HEK293T (cell line): ENCODE measurements at places on chromosomes 12 and 14.

DNA sequence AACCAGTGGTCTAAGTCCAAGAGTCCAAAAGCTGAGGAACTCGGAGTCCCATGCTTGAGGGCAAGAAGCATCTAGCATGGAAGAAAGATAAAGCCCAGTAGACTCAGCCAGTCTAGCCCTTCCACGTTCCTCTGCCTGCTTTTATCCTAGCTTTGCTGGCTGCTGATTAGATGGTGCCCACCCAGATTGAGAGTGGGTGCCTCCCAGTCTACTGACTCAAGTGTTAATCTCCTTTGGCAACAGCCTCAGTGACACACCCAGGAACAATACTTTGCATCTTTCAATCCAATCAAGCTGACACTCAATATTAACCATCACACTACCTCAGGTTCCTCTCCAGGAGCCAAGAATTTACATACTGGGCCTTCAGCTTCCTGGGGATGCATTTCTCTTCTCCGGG lies 476.1 kb downstream of the FUT8 start:
- no peak for DNase-seq

DNA sequence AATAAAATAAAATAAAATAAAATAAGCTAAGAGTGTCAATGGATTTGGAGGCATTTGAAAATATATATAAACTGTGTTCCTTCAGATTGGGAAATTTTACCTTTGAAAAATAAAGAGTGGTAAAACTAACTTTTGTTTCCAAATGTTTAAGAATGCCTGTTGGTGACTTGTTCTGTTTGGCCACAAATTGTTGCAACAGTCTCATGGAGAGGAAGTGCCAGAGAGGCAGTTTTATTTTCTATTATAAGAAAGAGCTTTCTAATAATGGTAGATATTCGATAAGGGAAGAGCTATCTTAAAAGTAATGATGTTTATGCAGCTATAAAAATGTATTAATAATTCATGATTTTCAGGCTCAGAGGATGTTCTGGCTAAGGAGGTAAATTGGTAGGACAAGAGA lies 68.8 kb upstream of the MDGA2 start:
- DNase-seq: no peak

DNA sequence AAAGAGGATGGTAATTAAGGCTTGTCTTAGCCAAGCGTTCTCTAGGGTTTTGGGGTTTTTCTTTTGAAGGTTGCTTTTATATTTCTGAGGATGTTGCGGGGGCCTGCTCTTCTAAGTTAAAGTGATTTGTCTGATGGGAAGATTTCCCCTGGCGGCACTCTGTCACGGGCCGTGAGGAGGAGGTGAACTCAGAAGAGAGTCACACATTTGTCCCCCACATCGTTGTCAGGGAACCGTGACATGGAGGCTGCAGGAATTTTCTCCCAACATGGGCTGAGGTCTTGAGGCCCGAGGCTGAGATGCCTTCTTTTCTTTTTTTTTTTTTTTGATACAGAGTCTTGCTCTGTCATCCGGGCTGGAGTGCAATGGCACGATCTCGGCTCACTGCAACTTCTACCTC lies 71.5 kb downstream of the ADGRD1 start:
- DNase-seq: no peak

GRCh38 chr12:3797531-3798048 lies 44.7 kb upstream of the CRACR2A start:
- no peak for DNase-seq

DNA sequence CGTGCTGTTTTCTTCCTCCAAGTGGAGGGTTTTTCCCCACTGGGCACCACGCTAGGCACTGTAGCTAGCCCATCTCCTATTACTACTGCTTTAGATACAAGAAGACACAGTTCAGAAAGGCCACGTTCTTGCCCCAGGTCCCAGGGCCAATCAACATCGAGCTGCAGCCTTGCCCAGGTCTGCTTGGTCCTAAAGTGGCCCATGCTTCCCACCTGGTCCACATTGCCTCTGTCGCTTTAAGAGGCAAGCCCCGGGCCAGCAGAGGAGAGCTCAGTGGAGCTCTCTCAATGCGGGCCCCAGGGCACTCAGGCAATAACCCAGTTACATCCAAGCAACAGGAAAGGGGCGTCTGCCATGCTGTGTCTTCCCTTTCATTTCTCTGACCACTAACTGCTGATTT lies 148.1 kb downstream of the CALM1 start:
- no peak for DNase-seq

- no peak for DNase-seq
These were observed 130.9 kb upstream of the PLEKHA5 start for GRCh38 chr12:18998343-18999261.

DNA sequence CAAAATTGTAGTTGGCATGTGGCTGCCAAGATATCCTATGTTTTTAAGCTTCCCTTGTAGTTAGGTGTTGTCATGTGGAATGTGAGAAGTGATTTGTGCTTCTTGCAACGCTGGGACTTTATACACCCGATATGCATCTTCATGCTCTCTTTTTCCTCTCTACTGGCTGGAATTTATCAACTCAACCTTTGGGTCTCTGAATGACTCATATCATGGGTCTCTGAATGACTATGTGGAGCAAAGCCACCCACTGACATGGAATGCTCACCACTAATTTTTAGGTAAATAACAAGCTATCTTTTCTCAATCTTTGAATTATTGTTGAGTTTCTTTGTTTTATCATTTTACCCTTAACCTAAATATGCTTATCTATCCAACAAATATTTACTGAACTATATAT lies 144.6 kb downstream of the ATP23 start:
- DNase-seq: no peak

DNA sequence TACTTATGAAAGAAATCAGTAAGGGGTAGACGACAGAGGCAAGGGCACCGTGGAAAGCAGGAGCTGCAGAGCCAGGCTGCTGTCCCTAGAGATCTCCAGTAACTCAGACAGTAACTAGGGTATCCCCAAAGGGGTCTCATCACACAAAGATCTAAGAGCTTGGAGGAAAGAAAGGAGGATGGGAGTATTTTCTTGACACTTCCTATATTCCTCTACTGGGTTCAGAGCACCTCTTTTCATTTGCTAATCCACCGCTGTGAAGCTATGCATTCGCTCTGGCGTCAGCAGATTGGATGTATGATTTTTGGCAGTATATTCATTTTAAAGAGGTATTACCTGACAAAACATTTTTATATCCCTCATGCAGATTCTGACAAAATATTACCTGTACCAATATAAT lies 12.6 kb downstream of the USP44 start:
- no peak for DNase-seq

GRCh38 chr12:91663744-91664143 lies 481.1 kb upstream of the DCN start:
- no peak for DNase-seq

DNA sequence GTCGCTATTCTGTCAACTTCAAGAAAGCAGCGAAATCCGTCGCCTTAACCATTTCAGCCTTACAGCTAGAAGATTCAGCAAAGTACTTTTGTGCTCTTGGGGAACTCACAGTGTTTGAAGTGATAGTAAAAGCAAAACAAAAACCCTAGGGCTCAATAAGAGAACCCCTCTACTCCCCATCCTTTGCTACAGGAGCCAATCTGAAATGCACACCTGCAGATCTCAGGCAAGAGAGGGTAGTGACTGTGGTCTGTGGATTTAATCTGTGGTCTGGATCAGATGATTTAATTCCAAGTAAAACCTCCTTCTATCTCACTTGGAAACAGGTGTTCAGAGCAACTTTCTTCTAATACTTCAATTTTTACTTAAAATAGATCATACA lies 422.9 kb upstream of the OR4E1 start:
- DNase-seq: no peak

- no peak for DNase-seq
These were observed 80.7 kb downstream of the ARMH4 start for GRCh38 chr14:58071341-58071740.

DNA sequence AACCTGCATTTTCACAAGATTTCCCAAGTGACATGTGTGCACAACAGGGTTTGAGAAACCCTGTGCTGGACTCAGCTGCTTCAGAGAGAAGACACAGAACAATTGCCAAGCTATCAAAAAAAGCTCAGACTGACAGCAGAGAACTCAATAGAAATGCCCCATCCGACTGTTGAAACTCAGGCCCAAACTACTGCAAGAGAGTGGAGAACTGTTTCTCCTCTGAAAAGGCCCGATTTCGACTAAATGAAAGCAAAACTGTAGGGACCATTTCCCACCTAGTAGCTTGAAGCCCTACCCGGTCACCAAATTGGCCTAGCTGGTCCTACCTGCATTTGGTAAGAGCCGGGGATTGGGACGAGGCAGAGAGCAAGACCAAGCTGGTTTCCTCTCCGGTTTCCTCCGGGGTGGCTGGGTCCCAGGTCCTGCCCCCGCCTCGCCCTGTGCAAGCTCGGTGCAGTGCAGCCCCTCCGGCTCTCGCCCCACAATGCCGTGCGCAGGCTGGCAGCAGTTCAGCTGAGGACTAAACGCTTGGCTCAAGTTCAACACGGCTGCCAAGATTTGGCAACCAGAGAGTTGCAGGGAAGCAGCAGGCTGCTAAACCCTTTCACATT lies 1180.6 kb downstream of the VRK1 start:
- DNase-seq: no peak

- no peak for DNase-seq
These were observed 23.8 kb downstream of the CD163 start for GRCh38 chr12:7479771-7480170.

DNA sequence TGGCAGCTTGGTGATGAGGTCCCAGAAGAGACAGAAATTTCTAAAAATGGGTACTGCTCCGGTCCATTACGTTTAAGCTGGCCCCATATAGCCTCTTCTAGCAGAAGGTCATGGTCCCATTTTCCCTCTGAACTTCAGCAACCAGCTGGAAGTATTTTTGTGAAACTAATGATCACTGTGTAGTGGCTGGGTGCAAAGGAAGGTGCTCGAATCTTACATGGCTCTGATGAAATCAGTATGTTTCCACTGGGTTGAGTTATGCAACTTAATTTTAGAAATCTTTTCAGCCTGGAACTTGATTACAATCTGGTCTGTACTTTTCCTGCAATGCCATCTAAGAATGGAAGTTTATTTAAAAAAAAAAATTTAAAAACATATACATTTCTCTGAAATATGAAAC lies 228.5 kb downstream of the FOXN3 start:
- DNase-seq: no peak

GRCh38 chr12:22101749-22102243 lies 55.8 kb downstream of the CMAS start:
- no peak for DNase-seq

GRCh38 chr12:90695415-90695814 lies 259.6 kb downstream of the CCER1 start:
- no peak for DNase-seq

DNA sequence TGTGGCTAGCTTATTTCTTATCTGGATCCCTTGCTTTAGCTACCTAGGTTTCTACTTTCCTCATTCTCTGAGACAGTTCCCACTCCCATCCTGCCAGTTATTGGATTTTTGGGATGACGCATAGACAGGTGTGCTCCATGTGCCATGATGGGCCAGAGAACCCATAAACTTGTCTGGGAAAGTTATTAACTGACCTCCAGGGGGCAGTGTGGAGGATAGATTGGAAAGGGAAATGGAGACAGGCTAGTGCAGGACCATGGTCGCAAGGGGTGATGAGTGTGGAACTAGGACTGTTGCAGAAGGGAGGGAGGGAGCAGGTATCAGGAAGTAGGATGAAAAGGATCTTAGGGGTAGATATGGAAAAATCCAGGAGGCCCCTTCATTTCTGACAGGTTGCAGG lies 80.3 kb downstream of the ESRRB start:
- peak; percentile 71 for DNase-seq

DNA sequence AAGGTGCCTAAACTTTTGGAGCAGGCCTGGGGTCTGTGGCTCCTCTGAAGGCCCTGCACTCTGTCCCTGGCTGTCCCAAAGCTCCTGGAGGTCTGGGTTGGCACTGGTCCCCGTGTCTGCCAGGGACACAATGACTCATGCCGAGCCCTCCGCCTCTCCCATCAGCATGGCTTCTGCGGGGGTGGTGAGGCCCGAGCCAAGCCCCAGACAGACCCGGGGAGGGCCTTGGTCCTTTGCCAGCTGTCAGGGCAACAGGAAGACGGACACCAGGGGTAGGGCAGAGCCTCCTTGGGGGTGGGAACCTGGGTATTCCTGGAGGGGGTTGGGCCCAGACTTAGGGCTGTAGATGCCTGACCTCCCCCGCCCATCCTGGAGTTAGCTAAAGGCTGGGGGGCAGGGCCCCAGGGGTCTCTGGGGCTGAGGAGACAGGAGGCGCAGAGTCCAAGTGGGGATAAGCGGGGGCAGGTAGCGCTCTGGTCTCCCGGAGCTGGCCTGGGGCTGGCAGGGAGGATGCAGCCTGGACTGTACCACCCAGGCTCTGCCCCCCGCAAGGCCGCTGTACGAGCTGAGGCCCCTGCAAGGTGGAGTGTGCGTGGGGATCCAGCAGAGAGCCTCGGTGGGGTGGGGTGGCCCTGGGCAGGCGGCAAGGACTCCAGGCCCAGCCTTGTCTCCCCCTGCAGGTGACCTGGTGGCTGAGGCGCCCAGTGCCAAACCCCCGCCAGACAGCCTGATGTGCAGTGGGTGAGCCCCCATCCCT lies 16.4 kb upstream of the PUS1 start:
- no peak for DNase-seq

GRCh38 chr12:97168804-97169203 lies 261.7 kb downstream of the NEDD1 start:
- DNase-seq: no peak

- no peak for DNase-seq
These were observed 167.5 kb downstream of the PPM1H start for GRCh38 chr12:62767496-62767895.

DNA sequence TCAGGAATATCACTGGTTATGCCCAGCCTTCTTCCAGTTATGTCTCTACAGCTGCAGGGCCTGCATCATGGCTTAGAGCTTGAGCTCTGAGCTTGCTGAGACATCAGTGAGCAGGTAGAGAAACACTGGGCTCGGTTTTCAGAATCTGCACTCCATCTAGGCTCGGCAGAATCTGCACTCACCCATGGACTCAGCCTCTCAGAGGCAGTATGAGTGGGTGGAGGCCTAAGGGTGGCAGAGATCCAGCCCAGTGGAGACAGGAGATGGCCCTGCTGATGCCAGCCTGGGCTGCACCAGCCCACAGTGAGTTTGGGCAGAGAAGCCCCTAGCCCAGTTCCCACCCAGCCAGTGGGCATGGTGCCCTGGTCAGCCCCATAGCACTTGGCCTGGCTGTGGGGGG lies 12.8 kb downstream of the KRT80 start:
- DNase-seq: no peak

GRCh38 chr14:104266631-104267575 lies 128.5 kb downstream of the KIF26A start:
- DNase-seq: no peak

- DNase-seq: no peak
These were observed 214.2 kb downstream of the ADAMTS20 start for GRCh38 chr12:43337571-43338444.

DNA sequence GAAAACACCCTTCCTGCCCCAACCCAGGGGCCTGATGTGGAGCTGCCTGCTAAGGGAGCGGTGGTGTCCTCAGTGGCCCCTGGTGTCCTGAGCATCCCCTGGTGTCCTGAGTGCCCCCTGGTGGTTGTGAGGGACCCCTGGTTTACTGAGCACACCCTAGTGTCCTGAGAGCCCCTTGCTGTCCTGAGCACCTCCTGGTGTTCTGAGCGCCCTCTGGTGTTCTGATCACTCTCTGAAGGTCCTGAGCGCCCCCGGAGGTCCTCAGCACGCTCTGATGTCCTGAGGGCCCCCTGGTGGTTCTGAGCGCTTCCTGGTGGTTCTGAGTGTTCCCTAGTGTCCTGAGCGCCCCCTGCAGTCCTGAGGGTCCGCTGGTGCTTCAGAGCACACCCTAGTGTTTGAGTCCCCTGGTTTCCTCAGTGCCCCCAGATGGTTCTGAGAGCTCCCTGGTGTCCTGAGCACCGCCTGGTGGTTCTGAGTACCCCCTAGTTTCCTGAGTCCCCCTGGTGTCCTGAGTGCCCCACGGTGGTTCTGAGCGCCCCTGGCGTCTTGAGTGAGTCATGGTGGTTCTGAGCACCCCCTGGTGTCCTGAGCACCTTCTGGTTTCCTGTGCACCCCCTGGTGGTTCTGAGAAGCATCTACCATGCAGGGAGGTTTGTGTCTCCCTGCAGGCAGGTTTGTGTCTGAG lies 1004.2 kb downstream of the TMEM121 start:
- DNase-seq: peak; percentile 5
